Bone marrow (tissue), 2 donors: ENCODE measurements at places on chromosomes 7 and 10.

DNA sequence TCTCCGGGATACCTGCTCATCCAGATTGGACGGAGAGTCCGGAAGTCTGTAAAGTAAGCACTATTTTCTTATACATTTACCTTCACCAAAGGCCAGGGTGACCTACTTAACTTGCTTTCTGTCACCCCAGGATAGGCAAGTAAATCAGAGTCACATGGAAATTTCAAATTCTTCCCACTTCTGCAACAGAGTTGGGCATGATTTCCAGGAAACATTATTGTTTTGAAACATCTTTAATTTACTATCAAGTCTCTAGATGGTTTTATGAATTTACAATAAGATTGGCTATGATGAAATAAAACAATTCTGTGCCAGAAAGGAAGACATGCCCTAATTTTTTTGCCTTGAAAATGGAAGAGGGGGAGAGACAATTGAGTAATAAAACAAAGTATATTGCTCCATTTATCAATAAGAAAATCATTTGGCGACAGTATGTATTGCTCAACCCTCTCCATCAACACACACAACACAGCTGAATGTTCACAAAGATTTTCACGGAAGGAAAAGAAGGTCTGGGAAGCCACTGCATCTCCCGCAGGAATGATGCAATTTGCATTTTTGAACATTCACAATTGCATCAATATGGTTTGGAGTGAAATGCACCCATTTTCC is 702.8 kb downstream of the PARD3 start:
- DNase-seq, result no peak

- DNase-seq, result no peak
Observed at GRCh38 chr10:15745751-15746150, 26.0 kb upstream of the ITGA8 start.

- no peak for DNase-seq
Observed at GRCh38 chr10:16440396-16441133, 3.8 kb downstream of the PTER start.

GRCh38 chr7:71350680-71351079 is 218.7 kb downstream of the GALNT17 start:
- no peak for DNase-seq

DNA sequence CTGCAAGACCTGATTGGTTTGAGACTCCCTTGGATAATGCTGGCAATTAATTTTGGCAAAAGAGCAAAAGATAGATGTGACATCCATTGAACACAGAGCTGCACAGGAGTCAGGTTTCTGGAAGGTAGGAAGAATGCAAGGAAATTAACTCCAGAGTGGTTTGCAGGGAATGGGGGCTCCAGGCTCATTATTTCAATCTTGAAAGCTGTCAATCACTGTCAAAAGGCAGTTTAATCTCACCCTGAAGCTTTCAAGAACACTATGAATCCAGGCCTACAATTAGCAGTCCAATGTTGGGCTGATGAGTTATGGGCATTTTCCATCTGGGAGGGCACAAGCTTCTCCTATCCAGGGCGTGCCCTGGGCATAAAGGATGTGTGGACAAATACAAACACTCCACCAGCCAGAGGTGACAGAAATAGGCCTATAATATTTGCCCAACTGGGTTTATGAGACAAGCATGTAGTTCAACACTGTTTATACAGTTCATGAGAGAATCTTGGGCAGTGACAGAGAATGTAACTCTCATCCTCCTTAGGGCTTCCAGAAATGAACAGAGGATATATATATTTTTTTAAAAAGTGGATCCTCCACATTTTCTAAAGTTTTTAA is 80.5 kb downstream of the KCNMA1 start:
- DNase-seq, result no peak

- DNase-seq, result no peak
Observed at GRCh38 chr7:48289656-48290055, 118.4 kb downstream of the ABCA13 start.

GRCh38 chr10:125171402-125172306 is 11.3 kb upstream of the CTBP2 start:
- DNase-seq, result no peak

DNA sequence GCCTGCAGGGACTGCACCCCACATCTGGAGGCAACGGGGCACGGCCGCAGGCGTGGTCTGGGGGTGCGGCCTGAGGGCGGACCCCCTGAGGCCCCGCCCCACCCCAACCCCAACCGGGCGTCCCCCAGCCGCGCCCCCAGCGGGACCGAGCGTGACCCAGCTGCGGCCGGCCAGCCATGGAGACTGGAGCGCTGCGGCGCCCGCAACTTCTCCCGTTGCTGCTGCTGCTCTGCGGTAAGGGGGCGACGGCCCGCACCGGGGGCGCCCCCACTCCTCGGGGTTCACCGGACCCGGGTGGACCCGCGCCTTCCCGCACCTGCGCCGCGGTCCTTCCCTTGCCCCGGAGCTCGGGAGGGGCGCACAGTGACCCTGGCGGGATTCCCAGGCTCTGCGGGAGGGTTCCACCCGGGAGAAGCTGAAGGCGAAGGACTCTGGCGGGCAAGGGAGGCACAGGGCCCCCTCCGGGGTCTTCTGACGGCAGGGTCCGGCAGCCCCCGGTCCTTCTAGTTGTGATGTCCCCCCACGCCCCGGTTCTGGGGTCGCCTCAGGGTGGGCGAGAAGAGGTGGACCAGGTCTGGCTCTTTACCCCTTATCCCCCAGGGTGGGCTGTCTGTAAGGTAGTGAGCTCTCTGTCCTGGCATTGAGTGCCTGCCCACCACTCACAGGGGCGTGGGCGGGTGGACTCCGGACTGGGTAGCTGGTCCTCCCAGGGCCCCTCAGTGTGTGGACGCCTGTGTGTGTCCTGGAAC is at the start of gene RAMP3:
TSS of gene RAMP3 (plus strand) at position 139 of the 749 bp plus-strand sequence. CDS start at position 177, 38 bp downstream.
- no peak for DNase-seq

GRCh38 chr7:36971515-36972139 is 247.3 kb upstream of the AOAH start:
- DNase-seq, result no peak

GRCh38 chr10:34775044-34775637 is 40.0 kb downstream of the PARD3 start:
- DNase-seq, result no peak

GRCh38 chr7:31775556-31775955 is 88.5 kb downstream of the PPP1R17 start:
- no peak for DNase-seq

DNA sequence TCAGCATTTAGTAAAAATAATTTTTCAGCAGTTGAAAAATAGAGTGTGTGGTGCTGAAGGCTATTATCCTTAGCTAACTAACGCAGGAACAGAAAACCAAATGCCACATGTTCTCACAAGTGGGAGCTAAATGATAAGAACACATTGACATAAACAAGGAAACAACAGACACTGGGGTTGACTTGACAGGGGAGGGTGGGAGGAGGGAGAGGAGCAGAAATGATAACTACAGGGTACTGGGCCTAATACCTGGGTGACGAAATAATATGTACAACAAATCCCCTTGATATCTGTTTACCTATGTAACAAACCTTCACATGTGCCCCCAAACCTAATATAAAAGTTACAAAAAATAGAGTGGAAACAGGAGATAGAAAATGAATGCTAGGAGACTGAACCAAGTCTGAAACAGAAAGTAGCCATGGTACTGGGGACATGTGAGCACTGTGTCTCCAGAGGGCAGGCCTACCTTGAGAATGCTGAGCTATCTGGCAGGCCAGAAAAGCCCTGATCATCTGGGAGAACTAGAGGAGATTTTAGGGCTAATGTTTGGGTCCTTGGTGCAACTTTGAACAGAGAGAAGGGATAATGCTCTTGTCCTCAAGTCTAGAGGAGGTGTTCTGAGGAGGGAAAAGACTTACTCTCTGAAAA is 4.7 kb upstream of the EFCAB10 start:
- DNase-seq, result no peak

DNA sequence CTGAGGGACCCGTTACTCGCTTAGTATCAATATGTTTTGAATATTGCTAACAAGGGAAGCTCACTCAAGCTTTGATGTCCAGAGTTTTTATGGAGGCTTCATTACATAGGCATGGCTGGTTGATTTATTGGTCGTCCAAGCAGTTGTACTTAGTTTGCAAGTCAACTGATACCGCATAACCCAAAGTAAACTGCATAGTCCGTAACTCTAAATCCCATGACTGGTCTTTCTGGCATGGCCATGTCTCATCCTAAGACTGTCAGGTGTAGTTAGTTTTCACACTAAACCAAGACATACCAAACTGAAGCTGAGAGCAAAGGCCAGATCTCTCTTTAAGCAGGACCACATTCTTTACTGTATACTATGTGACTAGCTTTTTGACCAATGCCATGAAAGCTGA is 397.9 kb downstream of the TFEC start:
- no peak for DNase-seq

GRCh38 chr10:98453729-98454128 is 7.0 kb upstream of the HPS1 start:
- no peak for DNase-seq

- DNase-seq, result no peak
Observed at GRCh38 chr7:68187532-68187931, 1190.9 kb downstream of the TYW1 start.

GRCh38 chr10:77187376-77187999 is 450.1 kb downstream of the KCNMA1 start:
- DNase-seq, result no peak

- DNase-seq, result no peak
Observed at GRCh38 chr10:86295351-86295750, 71.2 kb downstream of the GRID1 start.

DNA sequence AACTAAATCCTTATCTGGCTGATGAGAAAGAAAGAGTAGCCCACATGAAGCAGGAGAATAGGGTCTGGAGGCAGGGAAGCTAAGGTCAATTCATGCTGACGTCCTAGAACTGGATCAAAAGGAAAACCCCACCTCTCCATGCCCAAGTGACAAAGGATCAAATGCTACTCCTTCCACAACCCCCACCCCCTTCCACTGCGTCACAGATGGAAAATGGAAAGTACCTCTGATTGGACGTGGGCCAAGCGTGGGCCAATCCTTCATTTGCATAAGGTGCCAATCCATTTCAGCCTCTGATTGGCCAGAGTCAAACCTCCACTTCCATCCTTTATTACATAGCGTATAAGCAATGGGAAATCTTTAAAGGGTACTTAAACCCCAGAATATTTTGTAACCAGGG is 431.3 kb upstream of the ETV1 start:
- DNase-seq, result no peak

DNA sequence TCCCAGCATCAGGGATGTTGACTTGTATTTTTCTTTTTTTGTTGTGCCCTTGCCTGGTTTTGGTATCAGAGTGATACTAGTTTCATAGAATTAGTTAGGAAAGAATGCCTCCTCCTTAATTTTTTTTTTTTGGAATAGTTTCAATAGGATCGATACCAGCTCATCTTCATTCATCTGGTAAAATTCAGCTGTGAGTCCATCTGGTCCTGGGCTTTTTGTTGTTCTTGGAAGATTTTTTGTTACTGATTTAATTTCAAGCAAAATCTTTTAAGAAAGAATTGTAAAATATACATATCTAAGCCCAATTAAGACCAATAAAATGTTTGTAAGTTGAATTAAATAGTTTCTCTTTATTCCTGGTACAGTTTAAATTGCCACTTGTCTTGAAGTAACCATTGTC is 1159.5 kb downstream of the CNTNAP2 start:
- DNase-seq, result no peak

- DNase-seq, result no peak
Observed at GRCh38 chr10:104036518-104037260, 49.0 kb downstream of the COL17A1 start.

GRCh38 chr10:99621454-99622251 is 1.4 kb upstream of the SLC25A28 start:
- no peak for DNase-seq

DNA sequence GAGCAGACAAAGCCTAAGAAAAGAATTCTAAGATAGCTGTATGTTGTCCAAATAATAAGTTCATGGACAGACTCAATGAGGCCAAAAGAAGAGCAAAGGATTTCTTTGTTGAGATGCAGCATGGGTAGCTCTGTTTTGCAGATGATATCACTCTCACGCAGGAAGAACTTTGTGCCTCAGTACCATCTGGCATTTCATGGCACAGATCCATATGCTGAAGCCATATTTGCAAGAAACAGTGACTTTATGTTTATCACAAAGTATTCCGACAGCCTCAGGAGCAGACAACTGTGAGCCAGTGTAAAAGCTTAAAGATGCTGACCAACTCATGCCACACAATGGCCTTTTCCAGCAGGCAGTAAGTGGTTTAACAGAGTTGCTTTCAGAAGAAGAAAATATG is 45.5 kb upstream of the RNF148 start:
- no peak for DNase-seq

GRCh38 chr10:117555863-117556262 is 13.3 kb downstream of the EMX2 start:
- DNase-seq, result no peak

- no peak for DNase-seq
Observed at GRCh38 chr10:101778151-101778780, 2.4 kb upstream of the FGF8 start.

GRCh38 chr10:69897999-69898398 is 96.3 kb downstream of the COL13A1 start:
- no peak for DNase-seq

DNA sequence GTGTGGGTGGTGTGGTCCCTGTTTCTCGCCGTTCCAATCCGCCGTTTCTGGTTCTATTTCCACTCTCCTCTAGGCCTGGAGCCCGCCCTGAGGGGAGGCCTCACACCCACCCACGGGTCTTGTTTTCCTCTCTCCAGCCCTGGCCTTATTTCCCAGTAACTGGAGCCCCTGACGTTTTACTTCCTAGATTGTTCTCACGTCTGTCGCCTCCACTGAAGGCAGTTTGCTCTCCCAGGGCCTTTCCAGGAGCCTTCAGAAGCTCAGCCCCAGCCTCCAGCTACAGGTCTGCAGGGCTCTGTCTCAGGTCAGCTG is 30.6 kb downstream of the CFAP46 start:
- no peak for DNase-seq

DNA sequence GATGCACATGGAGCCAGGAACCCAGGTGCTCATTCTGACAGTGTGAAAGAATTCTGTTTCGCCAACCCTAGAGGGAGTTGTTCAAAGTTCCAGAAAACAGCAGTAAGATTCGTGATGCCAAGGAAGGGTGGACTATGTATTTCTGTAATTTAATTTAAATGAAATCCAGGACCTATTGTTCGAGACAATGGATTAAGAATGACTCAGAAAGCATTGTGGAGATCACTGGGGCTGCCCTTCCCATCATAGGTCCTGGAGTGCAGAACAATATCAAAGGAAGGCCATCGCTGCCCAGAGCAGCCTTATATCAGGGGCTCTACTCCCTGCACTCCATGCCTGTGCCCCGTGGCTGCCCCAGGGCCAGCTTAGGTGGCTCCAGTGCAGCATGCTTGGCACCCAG is 32.1 kb upstream of the CALD1 start:
- no peak for DNase-seq

- DNase-seq, result no peak
Observed at GRCh38 chr10:2978111-2978510, 89.2 kb upstream of the PFKP start.

DNA sequence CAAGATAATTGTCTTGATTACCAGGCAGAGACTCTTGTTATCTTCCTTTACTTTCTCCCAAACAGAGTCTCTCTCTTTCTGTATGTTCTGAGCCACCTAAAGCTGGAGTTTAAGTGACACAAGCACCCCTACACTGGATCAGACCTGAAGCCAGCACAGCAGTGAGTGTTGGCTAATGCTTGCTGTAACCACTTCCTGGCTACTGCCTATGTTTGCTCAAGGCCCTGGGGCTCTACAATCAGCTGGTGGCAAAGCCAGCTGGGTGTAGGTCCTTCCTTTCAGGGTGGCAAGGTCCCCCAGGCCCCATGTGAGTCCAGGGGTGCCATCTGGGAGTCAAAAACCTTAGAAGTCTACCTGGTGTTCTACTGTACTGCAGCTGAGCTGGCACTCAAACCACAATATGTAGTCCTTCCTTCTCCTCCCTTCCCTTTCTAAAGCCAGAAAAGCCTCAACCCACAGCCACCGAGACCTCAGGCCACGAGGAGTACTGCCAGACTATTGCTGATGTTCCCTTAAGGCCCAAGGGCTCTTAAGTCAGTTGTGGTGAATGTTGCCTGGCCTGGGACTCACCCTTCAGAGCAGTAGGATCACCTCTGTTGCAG is 416.3 kb downstream of the ADRA2A start:
- no peak for DNase-seq
